Activated gamma-delta T cell treated with Interleukin-2 at 50 U/mL for 16 hours (primary cell): ENCODE measurements at places on chromosomes 4 and X.

DNA sequence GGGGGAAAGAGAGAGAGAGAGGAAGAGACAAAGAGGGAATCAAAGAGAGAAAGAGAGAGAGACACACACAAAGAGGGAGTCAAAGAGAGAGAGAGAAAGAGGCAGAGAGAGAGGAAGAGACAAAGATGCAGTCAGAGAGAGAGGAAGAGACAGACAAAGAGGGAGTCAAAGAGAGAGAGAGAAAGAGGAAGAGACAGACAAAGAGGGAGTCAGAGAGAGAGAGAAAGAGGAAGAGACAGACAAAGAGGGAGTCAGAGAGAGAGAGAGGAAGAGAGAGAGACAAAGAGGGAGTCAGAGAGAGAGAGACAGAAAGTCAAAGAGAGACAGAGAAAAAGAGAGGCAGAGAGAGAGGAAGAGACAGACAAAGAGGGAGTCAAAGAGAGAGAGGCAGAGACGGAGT is 45.5 kb downstream of the MAGEA9 start:
- DNase-seq: no peak

- no peak for DNase-seq
Observed at GRCh38 chrX:112654871-112655270, 24.9 kb downstream of the LHFPL1 start.

DNA sequence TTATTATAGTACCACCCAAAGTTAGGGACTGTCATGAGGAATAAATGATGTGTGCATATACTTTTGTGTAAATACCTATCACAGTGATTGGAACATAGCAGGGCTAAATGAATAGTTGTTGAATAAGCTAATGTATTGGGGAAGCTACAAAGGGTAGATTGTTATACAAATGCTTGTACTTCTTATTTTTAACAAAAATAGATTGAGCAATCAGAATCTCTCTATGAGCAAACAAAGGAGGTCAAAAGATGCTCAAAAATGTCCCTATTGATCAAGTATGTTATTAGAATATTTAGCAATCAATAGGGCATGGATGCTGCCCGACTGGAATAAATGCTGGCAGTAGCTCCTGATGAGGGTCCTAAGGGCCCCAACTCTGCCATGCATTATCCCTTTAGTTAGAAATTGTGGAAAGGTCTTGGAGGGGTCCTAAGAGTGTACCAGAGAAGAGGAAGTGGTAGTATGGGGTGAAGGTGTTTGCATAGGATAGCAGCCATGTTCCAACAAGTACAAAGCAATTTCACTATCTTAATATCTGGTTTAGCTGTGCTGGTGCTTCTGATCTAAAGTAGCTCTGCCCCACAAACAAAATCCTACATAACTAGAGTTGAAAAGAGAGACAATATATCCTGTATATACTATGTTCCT is 33.1 kb upstream of the TAPT1 start:
- no peak for DNase-seq

GRCh38 chr4:119795986-119796578 is 167.5 kb upstream of the PDE5A start:
- DNase-seq: no peak

DNA sequence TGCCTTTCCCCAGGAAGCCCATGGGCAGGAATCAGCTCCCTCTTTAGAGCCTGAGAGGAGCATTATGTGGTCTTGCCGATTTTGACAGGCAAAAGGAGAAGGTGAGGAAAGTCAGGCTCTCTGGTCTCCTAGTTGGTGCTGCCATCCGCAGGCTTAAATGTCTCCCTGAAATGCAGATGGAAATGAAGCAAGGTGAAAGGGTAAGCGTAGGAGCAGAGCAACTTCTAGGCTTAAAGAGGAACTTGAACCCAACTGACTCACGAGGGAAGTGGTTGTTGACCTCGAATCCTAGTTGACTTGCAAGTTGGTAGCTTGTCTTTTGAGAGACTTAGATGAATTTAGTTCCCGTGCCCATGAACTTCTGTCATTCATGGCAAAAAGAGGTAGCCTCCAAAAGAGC is 205.9 kb downstream of the PTTG2 start:
- no peak for DNase-seq

GRCh38 chrX:9356846-9357245 is 108.0 kb upstream of the TBL1X start:
- DNase-seq: no peak

DNA sequence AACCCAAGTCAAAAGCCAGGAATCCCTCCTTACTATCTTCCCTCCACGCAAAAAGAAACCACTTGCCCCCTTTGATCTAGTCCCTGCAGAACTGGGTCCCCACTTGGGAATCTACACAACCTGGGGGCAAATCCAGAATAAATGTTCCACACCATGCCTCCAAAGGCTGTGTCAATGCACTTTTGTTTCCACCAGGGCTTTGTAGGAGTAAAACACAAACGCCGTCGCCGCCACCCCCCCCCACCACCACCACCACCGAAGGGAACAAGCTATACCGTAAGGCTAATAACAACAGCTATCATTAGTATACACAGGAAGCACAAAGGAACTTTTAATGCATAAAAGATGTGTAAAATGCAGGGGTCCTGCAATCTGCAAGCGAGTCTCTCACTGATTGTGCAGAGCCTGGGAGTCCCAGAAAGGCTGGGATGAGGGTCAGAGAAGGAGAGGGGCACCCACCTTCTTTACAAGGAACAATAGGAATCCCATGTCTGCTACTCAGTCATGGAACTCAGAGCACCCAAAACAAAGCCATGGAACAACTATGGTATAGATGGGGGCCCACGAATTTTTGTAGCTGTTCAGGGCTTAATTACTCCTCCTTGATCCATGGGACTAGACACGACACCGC is 13.2 kb downstream of the BCOR start:
- DNase-seq: no peak

DNA sequence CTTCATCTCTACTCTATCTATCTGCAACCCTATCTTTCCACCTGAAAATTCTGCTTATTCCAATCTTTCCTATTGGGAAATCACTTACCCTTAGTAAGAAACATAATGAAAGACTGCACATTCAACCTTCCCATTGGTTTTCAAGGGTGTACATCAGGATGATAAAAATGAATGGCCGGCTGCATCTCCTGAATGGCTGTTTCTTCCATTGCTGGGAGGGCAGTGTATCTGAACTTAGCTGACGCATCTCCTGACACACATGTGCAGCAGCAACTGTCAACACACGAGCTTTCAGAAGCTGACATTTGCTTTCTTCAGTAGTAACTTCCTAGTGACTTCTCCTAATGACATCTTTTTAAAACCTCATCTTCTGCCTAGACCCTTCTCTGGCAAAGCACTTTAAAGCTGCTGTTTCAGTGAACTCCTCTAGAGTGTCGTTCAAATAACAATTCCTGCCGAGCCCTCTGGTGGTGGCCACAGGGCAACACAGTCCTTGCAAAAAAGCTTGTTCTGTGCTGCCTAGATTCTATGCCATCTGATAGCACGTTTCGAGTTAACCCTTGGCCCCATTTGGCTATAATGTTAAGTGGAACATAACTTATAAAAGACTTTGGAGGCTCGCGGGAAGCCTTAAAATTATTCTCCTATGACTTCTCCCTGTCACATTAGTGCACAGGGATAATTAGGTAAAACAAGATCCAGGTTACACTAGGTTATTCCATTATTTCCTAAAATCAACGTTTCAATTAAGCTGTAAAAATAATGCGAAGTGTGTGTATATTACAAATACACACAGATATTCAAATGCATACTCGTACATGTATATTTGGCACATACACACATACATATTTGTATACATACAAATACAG is 2340.7 kb downstream of the PCDH7 start:
- no peak for DNase-seq

DNA sequence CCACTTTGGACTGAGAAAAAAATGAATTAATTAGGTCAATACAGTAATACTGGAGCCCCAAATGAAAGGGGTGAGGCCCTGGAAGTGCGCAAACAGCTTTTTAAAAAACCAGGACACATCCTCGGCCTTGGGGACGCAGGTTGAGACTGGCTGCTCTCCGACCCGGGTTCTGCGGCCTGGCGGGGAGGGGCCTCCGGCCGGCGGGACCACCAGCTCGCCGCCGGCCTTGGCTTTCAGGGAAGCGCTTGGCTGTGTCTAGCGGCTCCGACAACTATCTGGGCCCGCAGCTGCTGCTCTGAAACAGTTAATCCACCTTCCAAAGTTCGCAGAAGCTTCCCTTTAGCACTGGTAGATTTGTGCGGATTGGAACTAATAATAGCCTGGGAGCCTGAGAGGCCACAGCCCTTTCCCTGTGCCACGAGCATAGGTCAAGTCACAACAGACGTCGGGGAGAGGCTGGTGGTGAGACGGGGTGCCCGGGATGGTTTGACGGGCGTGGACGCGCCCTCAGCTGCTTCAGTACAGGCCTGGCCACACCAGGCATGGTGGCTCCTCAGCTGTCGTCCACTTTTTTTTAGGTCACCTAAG is 1.1 kb upstream of the SEL1L3 start:
- DNase-seq: no peak
